ENCODE measurements at places on chromosomes 4 and X.

DNA sequence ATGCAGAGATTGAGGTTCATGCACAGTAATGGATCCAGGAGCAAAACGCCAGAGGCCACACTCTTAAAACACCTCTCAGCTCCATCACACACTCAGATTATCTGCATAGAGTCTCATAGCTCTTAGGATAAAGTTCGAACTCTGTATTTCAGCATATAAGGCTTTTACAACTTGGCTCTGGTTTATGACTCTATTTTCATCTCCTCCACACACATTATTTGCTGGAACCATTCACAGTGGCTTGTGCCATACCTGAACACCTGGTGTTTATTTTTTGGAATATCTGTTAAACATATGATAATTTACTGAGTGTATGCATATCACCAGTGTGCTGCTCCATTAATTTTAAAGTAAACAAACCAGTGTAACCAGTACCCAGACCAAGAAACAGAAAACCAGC, 27.2 kb downstream of the RASL11B start:
- no peak for DNase-seq

DNA sequence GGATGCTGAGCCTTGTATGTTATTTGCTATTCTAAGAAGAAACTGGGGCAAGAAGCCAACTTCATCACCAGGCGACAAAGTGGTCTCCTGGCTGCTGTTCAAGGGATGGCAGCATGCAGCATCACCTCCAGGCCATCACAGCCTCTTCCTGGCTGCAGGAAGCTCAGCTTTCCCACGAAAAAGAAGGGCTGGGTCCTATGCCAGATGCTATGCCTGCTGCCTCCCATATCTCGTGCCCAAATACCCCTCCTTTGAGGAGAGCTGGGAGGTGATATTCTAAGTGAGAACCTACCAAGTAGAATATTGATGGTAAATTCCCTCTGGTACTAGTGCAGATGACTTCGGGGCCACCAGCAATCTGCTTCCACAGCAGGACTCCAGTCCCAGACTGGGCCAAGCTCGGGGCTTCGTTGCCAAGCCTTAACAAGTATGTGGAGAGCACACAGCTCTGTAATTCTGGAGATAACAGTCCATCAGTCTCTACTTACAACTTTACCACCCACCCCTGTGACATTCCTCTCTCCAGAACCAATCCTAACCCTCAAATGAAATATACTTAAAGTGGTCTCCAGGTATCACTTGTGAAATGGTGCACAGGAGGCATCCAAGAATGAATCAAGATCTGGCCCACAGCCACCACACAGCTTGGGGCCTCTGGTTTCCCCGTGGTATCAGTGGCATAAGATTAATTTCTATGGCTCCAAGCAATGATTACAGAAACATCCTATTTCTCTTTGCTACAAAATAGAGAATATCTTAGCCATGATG, 149.3 kb downstream of the PALLD start:
- DNase-seq, result no peak

DNA sequence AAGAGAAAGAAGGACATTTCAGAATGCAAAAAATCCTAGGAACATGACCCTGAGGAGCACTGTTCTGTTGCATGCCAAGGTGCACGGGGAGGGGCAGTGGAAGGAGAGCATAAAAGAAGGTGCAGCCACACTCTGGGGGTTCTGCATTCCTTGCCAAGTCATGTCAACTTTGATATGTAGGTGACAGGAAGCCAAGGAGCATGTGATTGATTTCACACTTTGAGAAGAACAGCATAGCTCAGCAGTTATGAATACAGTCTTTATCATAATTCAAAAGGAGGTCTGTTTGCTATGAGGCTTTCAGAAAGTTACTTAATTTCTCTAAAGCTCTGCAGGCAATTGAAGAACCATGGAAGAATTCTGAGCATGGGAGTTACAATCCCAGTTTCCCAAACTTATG, 50.6 kb downstream of the SCFD2 start:
- DNase-seq, result no peak

DNA sequence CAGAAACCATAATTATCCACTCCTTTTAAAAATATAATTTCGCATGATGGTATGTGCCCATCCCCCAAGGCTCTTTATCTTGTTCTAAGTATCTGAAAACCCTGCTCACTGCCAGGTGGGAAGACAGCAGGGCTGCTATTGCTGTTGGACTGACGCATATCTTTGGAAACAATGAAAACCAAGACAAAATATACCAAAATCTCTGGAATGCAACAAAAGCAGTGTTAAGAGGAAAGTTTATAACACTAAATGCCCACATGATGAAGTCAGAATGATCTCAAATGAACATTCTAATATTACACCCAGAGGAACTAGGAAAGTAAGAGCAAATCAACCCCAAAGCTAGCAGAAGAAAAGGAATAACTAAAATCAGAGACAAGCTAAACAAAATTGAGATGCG, 162.0 kb downstream of the FAM47B start:
- DNase-seq, result no peak

DNA sequence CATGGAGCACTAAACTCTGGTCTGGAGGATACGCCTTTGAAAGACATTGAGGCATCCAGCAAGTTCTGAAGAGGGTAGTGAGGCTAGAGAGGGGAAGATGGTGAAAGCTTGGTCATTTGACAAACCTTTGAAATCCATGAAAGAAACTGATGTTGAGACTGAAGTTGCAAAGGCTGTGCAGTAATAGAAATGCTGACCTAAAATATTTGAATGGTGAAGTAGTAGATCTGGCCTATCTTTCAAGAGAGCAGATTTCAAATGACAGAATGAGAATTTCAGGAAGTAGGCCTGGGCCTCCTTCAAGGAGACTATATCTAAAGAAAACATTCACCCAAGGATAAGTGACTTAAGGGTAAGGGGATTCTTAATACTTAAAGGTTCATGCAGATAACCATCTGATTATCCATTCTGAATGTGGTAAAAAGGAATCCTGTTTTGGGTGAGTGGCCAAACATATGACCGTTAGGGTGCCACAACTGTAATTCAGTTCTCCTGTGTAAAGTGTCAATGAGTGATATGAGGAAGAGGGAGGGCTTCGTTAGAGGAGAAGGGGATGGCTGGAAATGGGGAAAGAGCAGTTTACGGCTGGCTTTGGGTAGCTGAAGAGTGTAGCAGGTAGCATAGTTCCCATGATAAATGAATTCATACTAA, 62.2 kb downstream of the AMELX start:
- no peak for DNase-seq

- DNase-seq, result no peak
Measured at GRCh38 chr4:105257817-105258495, 111.3 kb downstream of the TET2 start.

All from NCI-H2029 treated with DMSO at 0.1 percent for 48 hours (cell line).